ENCODE measurements at places on chromosomes 13 and 19.

DNA sequence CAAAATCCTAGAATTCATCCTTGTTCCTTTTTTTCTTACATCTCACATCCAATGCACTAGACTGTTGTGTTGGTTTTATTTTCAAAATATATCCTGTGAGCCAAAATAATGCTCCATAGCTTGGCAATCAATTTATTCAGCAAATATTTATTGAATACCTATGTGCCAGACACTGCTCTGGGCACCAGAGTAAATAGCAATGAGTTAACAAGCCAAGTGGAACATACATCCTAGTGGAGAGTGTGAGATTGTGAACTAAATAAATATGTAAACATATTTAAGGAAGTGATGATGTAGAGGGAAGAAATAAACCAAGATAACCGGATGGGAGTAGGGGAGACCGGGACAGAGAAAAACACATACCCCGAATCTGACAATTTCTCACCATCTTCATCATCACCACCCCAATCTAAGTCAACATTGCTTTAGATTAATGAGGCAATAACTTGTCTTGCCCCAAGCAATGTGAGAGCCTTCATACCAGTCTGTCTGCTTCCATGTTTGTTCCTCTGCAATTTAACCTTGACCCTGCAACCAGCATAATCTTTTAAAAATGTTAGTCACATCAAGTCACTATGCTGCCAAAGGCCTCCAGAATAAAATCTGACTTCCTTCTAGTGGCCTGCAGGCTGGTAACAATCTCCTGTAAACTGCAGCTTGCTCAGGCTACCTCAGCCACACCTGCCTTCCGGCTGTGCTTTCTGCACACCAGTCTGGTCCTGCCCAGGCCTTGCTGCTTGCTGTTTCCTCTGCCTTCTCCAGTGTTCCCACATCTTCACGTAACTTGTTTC lies 199.2 kb downstream of the DLEU7 start:
- DNase-seq = no peak

- no peak for DNase-seq
Measured at GRCh38 chr13:109605846-109606245, 180.5 kb downstream of the IRS2 start.

DNA sequence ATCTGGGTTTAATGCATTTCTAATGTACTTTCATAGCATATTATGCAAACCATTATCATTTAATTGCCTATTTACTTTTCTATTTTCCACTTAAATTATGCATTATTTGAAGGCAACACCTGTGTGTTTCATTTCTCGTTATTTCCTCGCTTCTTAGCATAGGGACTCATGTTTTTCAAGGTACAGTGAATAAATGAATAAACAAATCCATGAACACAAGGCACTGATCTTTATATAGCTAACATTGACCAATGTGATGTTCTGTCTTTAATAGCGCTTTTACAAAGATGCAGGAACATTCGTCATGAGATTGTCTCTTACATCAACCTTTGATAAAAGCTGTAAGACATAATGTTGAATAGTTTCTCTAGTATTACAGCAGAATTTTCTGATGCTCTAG lies 121.2 kb downstream of the B3GLCT start:
- DNase-seq = no peak

DNA sequence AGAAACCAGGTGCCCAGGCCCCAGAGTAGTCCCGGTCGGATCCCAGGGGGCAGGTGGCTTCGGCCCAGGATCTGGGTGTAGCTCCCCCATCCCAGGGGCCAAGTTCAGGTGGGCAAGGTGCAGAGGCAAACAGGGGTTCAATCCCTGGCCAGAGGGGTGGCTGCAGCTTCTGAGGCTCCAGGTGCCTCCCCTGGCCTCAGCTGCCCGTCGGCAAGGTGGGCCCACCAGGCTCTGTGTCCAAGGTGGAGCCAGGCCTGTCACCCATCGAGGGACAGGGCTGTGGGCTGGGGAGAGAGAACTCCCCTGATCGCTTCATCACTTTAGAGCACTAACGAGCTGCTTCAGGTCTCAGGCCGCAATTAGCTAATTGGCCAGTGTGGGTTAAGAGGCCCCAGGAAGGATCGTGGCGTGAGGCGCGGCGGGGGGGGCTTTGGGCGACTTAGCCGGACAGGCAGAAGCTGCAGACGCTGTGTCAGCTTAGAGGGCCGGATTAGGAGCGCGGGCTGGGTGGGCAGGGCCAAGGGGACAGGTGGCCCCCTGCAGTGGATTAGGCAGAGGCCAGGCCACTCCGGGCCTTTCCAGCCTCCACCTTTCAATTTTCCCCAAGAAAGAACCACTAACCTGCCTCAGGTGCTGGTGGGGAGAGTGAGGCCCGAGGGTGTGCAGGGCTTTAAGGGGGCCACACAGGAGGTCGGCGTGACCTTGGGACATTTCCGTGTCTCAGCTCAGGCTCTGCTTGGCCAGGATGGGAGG lies 2.8 kb upstream of the RAX2 start:
- no peak for DNase-seq

GRCh38 chr13:102441085-102441484 lies 39.2 kb upstream of the FGF14 start:
- DNase-seq = no peak

Data from upper lobe of right lung (tissue), 1 donor.